Activated CD8-positive, alpha-beta memory T cell treated with anti-CD3 and anti-CD28 coated beads, Interleukin-2, amount 10 ng/mL, durations not matched to agents 7 days and 5 days (primary cell): ENCODE measurements at places on chromosomes 1 and 21.

DNA sequence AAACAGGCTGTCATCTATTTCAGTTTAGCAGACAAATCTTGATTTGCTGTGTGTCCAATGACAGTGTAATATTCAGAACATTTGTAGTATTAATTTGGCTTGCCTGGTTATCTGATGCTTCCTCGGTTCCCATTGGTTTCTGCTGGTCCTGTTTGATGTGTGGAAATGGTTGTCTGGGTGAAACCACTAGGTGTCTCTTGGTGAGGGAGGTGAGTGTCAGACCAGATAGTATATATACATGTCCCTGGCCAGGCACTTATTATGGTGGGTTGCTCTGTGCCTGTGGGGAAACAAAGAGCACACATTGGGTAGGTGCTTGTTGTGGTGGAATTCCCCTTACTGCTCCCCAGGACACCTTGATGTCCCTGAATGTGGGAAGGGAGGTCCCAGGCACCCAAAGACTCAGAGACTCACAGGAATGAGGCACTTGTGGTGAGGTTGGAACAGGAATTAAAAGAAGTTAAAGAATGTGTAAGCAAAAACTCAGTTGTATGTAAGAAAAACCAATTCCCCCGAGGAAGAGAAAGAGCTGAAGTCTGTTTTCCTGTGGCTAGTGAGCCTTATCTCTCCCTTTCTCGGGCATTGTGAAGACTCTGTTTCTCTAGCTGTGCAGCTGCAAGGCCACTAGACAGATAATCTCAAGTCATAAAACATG is 1519.1 kb downstream of the BRINP3 start:
- no peak for DNase-seq

GRCh38 chr1:50140182-50140447 is 31.4 kb downstream of the ELAVL4 start:
- no peak for DNase-seq

DNA sequence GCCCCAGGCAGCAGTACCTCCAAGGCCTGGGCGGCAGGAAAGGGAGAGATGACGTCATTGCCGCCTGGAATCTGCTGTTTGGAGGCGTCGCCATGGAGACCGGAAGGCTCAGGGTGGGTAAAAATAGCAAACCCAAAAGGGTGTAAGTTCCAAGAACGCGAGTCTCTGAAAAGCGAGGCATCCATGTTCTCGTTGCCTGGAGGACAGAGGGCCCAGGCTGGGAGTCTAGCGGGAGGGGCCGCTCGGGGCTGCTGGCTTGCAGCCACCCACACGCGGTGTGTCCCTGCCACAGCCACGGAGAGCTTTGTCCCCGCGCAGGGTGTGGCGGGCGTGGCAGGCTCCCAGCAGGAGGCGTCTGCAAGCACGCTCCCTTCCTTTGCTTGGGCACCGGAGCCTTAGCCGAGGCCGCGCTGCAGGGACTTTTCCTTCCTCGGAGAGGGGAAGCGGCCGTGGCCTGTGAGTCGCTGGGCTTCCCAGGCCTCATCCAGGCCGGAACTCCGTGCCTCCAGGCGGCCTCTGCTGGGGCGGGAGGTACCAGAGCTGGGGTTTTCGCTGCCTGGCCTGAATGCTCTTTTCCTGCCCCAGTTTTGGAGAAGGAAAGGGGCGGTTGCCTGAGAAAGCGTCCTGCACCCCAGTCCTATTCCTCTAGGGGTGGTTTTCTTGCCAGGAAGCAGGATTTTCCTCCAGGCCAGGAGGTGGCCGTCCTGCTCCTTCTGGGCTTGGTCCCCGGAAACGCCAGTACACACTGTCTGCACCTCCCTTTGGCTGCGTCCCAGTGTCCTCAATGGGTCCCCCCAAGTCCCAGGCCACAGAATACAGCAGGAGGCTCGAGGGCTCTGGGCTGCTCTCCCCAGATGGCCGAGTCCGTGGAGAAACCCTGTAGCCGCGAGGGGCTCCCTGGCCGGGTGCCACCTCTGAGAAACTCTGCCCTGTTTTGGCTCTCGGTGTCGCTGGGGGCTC is 15.3 kb upstream of the SKI start:
- peak; percentile 81 for DNase-seq

- DNase-seq: peak; percentile 57
These were observed 154.9 kb downstream of the TGFBR3 start for GRCh38 chr1:91730801-91731732.

GRCh38 chr21:34031835-34032370 is 41.5 kb upstream of the MRPS6 start:
- peak; percentile 44 for DNase-seq

- DNase-seq: no peak
These were observed 543.9 kb downstream of the AJAP1 start for GRCh38 chr1:5198328-5198727.

DNA sequence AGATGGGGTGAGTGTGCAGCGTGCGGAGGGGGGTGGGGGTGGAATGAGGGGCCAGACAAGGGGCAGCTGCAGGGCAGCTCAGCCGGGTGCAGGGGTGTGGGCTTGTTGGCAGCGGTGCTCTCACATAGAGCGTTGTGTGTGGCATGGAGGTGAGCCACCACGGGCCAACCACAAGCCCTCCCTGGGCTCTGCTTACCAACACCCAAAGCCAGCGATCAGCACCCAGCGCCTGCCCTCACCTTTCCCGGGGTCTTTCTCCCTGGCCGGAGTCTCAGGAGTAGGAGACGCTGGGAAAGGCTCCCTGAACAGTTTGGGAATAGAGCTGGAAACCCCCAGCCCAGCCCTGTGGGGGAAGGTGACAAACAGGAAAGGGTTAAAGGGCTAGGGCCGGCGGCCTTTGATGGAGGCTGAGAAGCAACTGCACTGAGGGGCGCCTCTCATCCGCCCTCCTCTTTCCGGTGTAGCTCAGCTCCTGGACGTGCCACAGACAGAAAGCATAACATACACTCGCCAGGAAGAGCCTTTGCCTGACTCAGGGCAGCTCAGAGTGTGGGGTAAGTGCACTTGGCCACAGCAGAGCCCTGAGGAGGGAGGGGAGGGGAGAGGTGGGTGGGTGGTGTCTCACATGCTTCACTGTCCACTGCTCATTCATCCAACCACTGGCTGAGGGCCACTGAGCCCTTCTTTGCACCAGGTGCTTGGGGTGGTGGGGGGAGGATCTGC is 577 bp downstream of the IKBKE start:
- peak; percentile 86 for DNase-seq
